ENCODE measurements at places on chromosomes 11 and 22.
A peak's percentile ranks its signal among the peaks of the same experiment; 100 is the strongest.

GRCh38 chr22:39699631-39700360, 129.2 kb downstream of the CACNA1I start:
- no peak for DNase-seq

DNA sequence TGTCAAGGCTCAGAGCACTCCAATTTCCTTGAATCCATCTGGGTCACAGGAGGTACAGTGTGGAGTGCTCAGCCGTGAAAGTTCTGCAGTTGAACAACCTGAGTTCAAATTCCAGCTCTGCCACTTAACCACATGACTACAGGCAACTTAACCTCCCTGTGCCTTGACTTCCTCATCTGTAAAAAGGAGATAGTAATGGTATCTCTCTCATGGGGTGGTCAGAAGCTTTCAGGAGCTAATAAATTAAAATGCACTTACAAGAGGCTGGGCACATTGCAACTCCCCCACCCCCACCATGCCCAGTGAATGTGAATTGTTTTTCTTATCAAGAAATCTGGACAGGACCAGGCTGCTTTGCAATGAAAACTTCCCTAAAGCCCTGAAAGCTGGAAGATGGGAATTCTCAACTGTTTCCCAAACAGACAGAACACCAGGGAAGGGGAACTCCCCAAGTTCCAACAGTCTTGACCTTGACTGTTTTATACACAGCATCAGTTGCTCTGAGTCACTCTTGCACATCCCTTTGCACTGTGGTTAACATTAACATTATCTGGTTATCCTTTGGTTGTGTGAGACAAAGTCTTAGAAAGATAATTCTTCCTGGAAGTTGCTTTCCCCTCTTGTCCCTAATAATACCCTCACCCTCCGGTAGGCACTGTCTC, 137.0 kb downstream of the SLC1A2 start:
- peak; percentile 26 for DNase-seq

DNA sequence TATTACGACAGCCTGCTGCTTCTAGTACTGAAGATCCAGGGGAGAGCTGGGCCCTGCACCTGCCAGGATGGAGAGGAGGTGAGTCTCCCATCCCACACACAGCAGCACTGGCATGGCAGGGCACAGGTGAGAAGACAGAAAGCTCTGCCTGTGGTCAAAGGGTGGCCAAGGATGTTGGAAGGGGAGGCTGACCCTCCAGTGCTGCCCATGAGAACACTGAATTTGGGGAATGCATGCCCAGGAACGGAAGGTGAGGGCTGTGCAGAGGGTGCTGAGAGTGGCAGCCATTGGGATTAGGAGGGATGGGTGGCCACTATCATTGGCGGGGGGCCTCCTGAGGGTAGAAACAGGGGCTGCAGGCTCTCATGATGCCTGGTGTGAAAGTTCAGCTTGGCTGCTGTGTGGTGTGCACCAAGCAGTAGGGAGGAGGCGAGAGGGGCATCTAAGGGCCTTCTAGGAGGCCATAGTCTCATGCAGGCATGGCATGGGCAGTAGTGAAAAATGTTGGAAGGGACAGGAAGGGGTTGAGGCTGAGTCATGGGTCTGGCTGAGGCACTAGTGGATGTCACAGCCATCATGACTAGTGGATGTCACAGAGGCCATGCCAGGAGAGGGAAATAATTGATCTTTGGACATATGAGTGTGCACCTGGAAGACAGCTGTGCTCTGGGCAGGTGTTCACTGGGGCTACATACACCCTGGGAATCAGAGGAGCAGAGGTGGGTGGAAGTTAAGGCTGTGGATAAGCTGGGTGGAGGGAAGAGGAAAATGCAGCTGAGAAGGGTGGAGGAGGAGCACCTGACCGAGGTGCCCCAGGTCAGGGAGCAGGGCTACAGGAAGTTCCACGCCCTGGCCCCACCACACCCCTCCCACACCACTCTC, 2.5 kb upstream of the LRRC74B start:
- no peak for DNase-seq

DNA sequence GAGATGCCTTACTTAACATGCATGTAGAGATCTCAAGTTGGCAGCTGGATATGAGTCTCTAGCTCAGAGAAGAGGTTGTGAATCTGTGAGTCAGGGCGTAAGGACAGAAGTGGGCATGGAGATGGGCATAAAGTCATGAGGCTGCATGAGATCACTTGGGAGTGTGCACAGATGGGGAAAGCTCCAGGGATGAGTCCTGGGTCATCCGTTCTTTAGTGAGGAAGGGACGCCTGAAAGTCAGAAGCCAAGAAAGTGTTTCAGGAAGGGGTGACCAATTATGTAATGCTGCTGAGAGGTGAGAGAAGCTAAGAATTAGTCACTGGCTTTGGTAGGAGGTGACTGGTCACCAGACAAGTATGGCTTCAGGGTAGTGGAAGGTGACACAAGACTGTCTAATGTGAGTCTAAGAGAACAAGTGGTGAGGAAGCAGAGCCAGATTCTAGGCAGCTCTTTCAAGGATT, 6.7 kb downstream of the ACP2 start:
- no peak for DNase-seq

DNA sequence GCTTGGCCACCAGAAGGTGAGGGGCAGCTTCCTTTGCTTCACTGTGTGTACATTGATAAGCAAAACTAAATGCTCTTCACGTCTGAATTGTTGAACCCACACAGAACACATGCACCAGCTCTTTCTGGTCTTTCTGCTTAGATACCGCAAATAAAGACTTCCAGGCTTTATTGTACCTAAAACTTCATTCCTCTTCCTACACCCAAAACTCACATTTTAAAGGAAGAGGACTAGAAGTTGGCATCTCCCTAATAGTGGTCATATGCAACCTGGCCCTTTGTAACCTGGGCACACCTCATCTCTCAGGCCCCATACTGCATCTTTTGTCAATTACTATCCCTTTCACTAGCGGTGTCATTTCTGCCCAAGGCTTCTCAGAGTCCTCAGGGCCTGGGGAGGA, 5.9 kb downstream of the SLC17A6 start:
- DNase-seq = no peak

DNA sequence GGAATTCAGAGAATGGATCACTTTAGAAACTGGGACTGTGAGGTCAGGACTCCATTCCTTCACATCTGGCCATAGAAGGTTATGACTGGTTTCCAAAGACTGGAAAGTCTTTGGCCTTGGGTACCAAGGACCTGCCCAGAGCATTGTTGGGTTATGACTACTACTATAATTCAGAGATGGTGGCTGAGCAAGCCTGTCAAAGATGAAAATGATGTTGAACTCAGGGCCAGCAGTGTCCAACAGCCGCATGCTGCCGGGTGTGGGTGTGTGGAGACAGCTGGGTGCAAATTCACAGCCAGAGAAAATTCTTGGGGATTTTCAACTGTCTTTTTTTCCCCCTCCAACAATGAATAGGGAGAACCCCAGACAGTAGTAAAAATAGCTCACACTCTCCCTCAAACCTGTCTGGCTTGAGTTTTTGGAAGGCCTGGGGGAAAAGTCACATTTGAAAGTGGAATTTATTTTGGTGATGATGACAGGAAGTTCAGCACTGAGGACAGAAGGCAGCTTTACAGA, 166.8 kb upstream of the NCAM1 start:
- DNase-seq = no peak

- DNase-seq = no peak
Measured at GRCh38 chr22:33889748-33890147, 30.5 kb downstream of the LARGE1 start.

DNA sequence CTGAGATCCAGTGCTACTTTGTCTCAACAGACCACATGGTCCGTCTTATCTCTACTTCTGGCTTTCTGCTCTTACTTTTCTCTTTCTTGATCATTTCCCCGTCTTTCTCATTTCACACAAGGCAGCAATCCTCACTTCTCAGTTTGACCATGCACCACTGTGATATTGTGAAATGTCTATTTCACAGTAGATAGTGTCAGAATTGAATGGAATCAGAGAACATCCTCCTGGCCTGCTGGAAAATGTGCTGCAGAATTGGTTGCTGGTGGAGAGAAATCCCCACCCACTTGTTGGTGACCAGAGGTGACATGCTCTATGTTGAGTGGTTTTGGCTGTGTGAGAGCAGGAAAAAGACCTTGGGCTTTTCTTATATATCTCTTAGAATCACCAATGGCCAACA, 57.8 kb upstream of the RCN1 start:
- DNase-seq = no peak

- DNase-seq = peak; percentile 14
Measured at GRCh38 chr11:26134481-26135355, 197.2 kb upstream of the ANO3 start.

- DNase-seq = no peak
Measured at GRCh38 chr11:30938171-30938570, 352.0 kb upstream of the MPPED2 start.

- peak; percentile 89 for DNase-seq
Measured at GRCh38 chr11:75386942-75387630, 12.2 kb upstream of the RPS3 start.

DNA sequence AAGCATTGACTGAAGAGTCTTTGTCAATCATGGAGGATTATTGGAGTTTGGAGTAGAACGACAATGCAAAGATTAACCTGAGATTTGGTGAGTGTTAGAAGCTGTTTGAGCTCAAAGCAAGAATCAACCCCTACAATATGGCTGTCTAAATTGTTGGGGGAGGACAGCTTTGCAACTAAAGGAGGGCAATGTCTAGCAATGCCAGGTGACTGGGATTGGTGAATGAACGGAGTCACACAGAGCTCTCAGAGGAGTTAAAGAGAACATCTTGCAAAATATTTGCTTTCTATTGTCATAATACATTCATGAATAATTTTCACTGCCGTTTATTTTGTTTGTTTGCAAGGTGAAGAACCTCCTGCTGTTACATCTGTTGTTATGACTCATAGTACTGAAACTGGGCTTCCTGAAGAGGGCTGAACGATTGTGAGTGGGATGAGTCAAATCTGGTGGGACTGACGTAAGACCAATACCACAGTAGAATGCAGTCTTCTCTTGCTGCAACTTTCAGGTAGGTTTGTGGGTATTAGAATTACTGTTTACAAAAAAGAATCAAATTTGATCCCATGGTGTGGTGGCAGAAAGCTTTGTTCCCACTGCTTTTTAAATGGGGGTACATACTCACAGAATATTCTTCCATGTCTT, 281.9 kb downstream of the CADM1 start:
- DNase-seq = peak; percentile 86

DNA sequence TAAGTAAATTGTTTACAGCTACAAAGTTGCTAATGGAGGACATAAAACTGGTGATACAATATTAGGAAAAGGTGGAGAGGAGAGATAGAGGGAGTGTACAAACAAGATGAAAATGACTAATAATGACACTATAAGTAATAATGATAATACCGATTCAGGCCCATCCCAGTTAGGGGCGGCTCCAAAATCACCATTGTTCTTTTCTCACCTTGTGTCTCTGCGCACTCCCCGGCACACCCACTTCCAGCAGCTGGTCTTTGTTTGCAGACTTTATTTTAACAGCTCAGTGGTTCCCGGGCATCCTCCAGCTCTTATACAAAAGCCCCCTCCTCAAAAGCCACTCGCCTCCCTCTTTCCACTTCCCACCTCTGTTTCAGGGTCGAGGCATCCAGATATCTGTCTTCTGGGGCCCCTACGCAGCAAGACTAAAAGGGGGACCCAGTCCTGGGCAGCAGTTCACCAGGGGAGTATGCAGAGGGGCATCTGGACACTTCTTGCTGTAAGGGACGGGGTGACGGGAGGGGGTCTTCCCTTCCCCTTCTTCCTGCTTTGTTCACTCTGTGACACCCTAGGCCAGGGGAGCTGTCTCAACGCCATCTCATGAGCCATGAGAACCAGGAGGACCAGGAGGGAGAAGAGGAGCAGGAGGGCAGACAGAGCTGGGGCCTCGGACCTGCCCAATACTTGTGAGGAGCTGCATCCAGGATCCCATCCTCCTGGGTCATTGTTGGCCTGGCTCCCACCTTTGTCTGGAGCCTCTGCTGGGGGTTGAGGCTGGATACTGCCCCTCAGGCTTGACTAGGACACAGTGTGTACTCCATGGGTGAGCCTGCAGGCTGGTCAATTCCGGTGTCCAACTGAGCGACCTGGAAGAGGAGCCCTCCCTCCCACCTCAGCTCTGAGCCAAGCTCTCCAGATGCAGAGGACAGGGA, 2.7 kb downstream of the APOL2 start:
- DNase-seq = no peak

DNA sequence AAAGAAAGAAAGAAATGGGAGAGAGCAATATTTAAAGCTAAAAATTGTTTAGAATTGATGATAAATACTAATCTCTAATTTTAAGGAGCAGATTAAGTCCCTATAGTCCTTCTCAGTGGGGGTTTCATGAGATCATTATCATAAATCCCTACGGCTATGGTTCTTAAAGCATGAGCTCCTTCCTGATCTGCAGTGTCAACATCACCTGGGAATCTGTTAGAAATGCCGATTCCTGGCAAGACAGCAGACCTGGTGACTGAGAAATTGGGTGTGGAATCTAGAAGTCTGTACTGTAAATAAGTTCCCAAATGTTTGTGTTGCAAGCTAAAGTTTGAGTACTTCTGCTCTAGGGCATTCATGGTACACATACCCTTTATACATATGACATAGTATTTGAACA, 12.6 kb downstream of the HIKESHI start:
- DNase-seq = no peak

DNA sequence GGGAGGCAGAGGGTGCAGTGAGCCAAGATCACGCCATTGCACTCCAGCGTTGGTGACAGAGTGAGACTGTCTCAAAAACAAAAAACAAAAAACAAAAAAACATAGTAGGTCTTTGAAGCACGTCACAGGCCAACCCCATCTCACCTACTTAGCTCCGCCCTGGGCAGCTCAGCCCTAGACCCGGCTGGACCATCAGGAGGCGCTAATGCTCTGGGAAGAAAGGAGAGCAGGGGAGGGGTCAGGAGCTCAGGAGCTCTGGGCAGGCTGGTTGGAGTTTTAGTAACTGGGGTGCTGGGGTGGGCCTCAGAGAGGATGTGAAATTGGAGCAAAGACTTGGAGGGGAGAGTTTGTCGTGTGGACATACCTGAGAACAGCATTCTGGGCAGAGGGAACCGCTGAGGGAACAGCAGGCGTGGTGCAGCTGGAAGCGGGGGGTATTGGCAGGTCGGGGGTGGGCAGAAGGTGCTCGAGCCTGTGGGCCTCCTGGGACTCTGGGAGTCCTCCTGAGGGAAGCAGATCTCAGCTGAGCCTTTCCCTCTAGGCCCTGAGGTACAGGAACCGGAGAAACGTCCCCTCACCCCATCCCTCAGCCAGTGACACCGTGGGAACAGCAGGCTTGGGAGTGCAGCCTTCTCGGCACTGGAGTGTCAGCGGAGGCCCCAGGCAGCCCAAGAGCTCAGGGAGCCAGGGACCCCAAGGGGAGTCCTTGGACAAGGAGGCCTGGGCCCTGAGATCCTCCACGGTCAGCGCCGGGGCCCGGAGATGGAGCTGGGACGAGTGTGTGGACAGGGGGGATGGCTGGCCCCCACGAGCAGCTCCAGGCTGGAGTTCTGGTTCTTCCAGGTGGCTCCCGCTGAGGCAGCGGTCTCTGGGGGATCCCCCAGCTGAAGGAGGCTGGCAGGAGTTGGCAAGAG, 2.2 kb upstream of the RPS6KA4 start:
- DNase-seq = peak; percentile 84

GRCh38 chr11:27864091-27864491, 163.8 kb upstream of the BDNF start:
- DNase-seq = no peak

DNA sequence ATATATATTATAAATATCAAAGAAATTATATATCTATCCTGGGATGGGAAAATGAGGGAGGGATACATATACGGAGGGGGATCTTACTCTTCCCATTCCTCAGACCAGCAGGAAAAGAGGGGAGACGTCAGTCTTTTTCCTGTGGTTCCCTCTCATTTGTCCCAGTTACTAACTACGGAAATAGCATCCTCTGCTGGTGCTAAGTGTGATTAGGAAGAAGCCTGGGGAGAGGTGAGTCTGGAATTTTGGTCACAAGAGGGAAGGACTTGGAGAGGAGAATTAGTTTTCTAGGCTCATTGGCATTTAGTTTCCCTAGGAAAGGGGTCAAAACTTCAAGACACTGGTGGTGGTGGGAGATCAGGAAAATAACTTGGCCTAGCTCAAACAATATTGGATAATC, 11.6 kb downstream of the MED19 start:
- no peak for DNase-seq

Data from A549 (cell line).